ENCODE measurements at places on chromosomes 4 and X. TPM values are rescaled to one million over a fixed set of nuclear protein-coding genes. Genes with fewer than 3 reads are reported as not detected.
A peak's percentile ranks its signal among the peaks of the same experiment; 100 is the strongest.

Gene AFF2
- total RNA-seq, result 3.7 TPM

DNA sequence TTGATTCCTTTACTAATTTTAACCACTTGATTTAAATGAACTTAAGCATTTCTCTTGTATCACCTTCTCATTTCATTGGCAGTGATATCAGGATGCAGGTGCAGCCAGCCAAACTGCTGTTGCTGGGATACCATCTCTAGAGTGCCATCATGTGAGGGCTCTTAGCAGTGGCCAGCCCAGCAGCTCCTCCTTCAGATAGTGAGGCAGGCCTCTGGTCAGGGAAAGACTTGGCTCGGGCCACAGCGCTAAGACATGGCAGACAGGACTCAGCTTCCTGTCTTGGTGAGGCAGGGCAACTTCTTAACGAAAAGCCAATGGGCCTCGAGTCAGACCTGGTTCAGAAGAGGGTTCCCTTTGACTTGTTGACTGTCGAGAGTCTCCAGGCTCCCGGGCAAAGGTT, 50.0 kb downstream of the NOP14 start:
- no peaks in the 10 kb centered on the region for H3K4me1 ChIP-seq
- H3K36me3 ChIP-seq, result peaks cover 88% of the 10 kb centered on the region
- DNase-seq, result no peak
- no peak overlapping the region for H3K27ac ChIP-seq
- no peak overlapping the region for H3K4me3 ChIP-seq

GRCh38 chr4:55396308-55397125, 760 bp downstream of the TMEM165 start:
- DNase-seq, result peak; percentile 79
- no peaks in the 10 kb centered on the region for H3K27me3 ChIP-seq
- H3K27ac ChIP-seq, result peak overlapping the region; percentile 82
- peaks cover 18% of the 10 kb centered on the region for H3K36me3 ChIP-seq

DNA sequence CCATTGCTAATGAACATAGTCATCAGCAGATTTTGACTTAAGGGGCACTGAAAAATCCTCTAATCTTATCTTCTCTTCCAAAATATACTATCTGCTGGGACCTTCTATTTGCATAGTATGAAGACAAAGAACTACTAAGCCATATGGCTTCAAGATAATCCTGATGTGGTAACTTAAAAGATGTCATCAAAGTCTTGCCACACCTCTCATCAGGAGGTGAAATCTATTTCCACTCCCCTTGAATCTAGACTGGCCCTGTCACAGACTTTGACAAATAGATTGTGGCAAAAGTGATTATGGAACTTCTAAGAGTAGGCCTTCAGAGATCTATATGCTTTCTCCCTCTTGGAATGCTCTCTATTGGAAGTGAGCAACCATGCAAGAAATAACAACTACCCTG, 27.3 kb upstream of the TET2 start:
- H3K4me3 ChIP-seq, result no peak overlapping the region
- peaks cover 4% of the 10 kb centered on the region for H3K27me3 ChIP-seq
- no peaks in the 10 kb centered on the region for H3K4me1 ChIP-seq
- no peak for DNase-seq
- no peak overlapping the region for H3K27ac ChIP-seq

DNA sequence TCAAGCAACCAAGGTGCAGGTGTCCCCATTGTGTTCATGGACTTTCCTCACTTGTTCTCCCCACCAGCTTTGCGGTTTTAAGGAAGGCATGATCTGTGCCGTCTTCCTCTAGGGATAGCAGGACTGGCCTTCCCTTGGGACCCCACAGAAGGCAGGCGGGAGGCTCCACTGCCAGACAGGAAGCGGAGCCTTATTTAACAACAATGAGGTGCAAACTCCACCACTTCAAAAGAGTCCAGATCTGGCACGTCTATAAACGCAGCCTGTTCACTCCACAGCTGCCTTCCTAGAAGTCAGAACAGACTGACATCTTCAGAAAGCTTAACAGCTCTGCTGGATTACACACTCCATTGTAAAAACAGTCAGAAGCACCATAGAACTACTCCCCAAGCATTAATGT, 1.7 kb upstream of the GPR143 start:
- H3K4me1 ChIP-seq, result no peaks in the 10 kb centered on the region
- H3K27me3 ChIP-seq, result no peaks in the 10 kb centered on the region
